ENCODE measurements at places on chromosomes 2 and 18.

GRCh38 chr2:229610872-229611271 is 103.5 kb downstream of the DNER start:
- no peak for DNase-seq

- no peak for DNase-seq
Measured at GRCh38 chr2:62349788-62350187, 153.9 kb downstream of the B3GNT2 start.

DNA sequence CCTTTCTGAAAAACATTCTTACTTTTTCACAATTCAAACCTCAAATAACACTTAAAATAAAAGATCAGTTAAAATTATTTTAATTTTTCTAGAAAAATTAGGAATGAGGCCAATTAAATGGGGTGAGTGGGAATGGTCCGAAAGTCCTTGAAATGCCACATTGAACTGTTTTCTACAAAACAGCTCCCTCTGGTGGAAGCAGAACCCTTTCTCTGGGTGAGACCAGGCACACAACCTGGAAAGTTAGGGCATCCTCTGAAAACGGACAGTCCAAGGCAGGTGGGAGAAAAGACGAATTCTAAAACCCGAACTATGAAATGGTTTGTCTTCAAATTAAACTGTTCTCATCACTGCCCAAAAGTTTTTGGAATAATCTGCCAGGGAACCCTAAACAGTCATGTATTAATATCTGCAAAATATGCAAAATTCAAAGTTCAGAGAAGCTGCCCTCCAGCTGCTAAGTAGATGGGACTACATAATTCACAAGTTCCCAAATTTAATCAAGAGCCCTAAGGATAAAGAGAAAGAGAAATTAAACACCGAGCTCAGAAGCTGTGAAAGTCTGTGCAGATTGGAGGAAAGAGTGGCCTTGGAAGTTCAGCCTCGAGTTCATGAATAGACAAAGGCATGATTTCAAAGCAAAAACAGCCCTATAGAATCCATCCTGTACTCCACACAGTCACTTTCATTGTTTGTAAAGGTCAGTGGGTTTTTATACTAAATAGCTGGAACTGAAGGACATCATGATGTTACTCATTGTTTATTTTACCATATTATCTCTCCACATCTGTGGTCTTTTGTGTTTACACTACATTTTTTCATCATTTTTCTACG is 108.3 kb downstream of the PIEZO2 start:
- DNase-seq = peak; percentile 60

DNA sequence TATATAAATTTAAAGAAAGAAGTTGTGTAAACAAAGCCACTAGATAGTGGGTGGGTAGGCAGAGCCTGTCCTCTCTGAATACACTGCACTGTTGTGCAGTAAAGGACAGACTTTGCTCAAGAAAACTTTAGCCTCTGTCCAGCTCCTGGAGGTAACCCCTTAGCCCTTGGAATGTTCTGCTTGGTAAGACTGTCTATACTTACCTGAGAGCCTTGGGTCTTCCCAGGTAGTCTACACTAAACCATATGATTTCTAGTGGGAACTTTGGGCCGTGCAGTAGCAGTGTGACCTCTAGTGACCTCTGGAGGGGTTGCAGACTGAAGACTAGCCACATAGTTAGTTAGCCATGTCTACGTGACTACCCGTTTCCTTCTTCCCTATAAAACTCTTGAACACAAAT is 678.3 kb upstream of the NRXN1 start:
- peak; percentile 56 for DNase-seq

GRCh38 chr18:3246635-3247239 is 864 bp upstream of the MYL12A start:
- DNase-seq = no peak

DNA sequence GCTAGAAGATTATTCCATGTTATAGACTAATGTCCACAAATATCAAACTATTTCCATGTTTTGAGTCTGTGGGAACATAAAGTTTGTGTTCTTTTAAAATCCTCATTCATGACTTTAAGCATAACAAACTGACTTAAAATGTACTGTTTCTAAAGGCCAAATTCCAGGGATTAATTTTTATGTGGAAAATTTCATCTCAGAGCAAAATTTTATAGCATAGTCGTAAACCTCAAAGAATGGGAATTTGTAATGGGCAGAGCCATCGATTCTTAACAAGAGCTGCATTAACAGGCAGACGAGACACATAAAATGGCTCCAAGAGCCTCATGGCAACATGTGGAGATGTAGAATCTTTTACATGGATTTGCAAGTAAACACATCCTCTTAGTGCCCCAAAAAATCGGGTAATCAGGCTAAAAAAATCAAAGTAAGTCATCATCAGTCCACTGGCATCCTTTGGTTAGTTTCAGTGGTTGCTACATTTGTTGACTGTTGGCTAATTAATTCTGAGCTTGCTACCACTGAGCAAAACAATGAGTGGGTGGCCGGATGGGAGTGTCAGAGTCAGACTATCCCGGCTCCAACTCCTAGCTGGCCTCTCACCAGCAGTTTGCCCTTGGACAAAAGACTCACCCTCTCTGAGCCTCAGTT is 119.6 kb downstream of the FAM210A start:
- no peak for DNase-seq

DNA sequence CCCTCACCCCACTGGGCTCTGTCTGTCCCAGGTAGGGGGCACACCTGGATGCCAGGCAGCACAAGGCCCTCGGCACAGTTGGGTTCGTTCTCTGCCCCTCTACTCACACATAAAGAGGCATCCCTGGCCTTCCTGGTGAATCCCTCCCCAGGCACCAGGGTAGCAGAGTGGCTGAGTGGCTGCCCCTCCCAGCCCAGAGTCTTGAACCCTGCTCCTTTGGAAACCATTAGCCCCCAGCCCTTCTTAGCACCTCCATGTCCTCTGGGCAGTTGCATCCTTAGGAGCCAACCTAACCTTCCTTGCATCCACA is 2.0 kb downstream of the GPC1 start:
- no peak for DNase-seq

- DNase-seq = no peak
Measured at GRCh38 chr2:163692611-163693482, 43.0 kb downstream of the FIGN start.

DNA sequence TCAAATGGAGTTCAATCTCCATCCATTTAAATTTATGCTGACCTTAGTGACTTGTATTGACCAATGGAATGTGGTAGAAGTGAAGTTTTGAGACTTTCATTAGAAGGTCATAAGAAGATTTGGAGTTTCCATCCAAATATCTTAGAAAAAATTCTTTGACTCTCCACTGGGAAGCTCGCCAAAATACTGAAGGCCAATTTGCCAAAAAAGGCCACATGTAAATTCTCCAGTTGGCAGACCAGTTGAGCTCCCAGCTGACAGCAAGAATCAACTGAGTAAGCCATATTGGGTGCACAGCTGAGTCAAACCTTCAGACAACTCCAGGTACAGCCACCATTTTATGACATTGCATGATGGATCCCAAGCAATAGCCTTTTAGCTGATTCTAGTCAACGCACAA is 228.3 kb upstream of the SETBP1 start:
- no peak for DNase-seq

DNA sequence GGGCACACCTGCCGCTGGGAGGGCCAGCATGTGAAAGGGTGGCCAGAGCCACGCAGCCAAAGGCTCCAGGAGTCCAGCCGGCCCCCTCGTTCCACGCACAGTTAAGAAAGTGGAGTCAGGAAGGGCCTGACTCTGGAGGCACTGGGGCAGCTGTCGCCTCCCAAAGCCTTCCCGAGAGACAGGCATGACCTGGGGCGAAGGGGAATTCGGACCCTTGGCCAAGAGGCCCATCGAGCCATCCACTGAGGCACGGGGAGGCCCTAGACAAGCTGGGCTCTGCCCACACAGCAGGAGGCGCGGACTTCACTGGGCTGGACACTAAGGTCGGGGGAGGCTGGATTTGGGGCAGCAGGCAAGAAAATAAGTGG is 38.5 kb upstream of the SNED1 start:
- no peak for DNase-seq

DNA sequence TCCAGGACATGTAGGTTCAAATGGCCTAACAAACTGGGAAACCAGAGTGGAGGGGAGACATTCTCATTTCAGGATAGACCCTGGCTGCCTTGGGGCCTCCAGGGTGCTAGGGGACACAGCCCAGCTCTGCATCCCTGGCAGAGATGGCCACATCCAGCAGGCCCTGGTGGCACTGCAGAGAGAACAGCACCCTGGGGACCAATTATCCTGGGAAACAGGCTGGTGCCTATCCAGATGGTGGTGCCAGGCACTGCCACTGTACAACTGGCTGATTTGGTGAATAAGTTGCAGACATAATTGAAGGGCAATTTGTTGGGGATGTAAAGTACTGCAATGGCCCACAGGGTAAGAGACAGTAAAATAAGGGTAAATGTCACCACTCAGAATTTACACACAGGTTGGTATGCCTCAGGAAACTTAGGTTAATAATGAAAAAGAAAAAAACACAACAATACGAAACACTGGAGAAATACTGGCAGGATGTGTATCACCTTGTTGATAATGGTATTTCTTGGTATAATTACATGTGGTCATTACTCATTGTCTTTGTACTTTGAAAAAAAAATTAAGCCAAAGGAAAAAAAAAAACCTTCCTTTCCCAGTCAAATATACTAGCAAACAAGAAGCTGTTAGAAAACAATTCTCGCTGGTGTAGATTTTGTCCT is 12.8 kb upstream of the SFTPB start:
- no peak for DNase-seq

DNA sequence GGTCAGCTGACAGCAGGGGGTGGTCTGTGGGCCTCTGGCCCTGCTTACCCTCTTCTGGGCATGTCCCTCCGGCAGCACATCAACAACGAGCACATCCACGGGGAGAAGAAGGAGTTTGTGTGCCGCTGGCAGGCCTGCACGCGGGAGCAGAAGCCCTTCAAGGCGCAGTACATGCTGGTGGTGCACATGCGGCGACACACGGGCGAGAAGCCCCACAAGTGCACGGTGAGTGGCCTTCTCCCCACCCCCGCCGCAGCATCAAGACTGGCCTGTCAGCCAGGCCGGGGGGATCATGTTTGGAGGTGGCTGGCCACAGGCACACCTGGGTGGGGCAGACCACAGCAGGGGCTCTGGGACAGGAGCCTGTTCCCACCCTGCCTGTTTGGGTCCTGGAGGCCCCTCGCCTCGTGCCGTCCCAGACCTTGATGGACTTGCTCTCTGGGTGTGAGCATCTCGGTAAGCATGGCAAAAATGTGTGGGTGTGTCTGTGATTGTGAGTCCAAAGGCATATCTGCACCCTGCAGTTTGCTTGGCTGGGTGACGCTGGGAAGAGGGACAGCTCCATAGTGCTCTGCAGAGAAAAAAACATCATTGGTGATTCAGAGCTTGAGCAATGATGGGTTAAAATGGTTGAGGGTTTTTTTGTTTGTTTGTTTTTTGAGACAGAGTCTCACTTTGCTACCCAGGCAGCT is 242.8 kb downstream of the GLI2 start:
- DNase-seq = no peak

GRCh38 chr2:234458466-234458865 is 38.4 kb downstream of the ARL4C start:
- no peak for DNase-seq

GRCh38 chr2:70767079-70767698 is 811 bp downstream of the ADD2 start:
- DNase-seq = peak; percentile 79

GRCh38 chr2:20025065-20025786 is 12.8 kb upstream of the MATN3 start:
- no peak for DNase-seq

DNA sequence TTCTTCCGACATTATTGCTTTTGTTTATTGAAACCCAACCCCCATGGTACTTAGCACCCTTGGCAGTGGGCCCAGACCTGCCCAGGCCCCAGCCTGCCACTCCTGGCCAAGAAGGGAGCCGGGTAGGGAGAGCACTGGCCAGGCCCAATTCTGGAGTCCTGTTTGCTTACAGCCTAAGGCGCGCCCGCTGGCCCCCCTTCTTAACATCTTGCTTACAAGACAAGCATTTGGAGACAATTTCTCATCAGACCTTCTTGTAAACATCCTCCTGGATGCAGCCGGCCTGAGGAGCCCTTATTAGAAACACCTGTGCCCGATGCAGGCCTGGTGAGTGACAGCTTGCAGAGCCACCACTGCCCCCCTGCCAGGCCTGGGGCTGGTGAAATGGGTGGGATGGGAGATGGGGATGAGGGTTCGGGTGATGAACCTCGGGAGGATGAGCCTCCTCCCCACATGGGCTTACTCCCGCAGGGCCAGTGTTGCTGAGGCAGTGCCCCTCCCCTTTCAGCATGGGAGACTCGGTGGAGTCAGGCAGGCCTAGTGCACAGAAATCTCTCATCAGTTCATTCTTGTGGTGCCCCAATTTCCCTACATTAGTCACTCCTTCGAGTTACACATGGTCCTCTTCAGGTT is 217.5 kb downstream of the CYP26B1 start:
- DNase-seq = no peak

DNA sequence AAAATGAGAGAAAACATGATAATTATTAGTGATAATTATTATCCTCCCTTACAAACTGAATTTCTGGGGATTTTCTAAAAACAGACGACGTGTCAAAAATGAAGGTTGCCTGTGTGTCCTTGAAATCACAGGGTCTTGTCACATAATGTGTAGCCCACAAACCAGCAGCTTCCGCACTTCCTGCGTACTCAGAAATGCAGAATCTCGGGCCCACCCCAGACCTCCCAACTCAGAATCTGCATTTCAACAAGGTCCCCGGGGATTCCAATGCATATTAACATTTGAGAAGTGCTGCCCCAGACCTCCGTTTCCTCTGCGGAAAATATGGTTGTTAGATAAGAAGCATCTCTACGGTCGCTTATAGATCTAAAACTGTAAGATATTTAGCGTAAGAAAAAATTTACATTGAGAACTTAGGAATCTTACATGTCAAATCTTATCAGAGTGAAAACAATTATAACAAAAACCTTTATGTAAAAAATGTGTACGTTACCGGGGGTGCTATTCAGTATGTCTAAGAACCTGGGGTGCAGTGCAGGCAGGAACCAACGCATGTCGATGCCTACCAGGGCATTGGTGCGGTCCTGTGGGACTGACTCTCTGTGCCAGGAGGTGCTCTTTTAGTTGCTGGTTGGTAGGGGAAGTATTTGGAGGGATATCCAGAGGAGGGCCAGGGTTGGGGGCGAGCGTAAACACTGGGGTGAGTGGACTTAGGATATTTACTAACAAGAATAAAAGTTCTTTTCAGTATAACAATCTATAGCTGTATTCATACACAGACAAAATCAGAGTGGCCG is 15.2 kb downstream of the CDKL4 start:
- DNase-seq = no peak

DNA sequence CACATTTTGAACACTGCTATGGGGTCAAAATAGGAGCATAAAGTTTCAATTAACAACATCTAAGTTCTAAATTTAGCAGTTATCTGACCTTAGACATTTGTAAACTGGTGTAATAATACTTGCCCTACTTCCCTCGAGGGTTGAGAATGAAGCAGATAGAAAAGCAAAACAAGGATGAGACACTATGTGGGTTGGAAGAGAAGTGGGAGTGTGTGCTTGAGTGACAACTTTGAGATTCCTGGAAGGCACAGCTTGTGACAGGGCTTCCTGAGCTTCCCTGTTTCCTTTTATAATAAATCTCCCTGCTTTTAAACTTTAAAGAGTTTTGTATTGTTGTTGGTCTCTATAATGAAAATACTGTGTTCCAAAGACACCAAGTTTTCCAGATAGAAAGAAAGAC is 128.6 kb upstream of the CHST9 start:
- no peak for DNase-seq

GRCh38 chr2:767440-767839 is 90.2 kb upstream of the TMEM18 start:
- DNase-seq = no peak
